NCI-H187 (cell line): ENCODE measurements at places on chromosomes 2 and 18.

GRCh38 chr2:50749216-50749615 is 282.7 kb downstream of the NRXN1 start:
- DNase-seq, result no peak

DNA sequence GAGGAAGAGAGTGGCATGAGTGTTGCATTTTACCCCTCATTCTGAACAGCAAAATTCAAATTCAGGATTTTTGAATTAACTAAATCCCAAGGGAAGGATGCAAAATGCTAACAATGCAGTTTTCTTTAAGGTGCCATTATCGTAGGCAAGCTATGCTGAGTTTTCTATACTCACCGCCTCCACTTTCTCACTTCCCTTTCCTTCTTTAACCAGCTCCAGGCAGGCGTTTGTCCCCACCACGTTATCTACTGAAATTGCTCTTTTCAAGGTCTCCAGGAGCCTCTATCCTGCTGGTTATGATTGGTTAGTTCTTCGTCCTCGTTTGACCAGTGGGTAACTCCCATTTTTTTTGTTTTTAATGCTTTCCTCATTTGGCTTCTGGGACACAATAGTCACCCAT is 1.8 kb upstream of the CPO start:
- DNase-seq, result no peak

DNA sequence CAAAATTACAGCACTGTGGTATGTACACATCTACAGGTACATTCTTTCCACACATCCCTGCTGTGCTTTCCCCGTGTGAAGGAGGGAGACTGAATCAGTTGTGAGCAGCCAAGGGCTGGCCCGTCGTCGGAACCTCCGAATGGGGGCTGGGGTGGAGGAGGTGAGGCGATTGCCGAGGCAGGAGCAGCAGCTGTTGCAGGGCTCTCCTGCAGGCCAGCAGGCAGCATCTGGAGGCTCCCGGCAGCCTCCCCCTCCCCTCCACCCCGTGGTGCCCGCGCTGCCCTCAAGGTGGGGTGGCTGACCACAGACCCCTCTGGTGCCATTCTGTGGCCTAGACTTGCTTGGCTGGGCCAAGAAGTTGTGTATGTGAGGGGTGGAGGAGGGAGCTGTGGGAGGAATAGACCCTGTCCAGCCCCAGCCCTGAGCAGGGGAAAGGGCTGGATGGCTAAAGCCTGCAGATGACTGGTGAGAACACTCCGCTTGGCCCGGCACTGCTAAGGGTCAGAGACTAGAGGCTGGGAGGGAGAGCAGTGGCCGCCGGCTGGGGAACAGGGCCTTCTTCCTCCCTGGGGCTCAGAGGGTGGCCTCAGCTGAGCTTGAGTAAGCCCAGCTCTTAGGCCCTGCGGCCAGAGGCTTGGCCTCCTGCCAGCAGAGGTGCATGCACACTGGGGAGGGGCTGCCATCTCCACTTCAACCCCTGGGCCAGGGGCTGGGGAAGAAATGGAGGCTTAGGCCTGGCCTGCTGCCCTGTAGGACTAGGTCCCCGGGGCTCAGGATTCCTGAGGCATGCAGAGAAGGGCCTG is 7.6 kb downstream of the STAMBP start:
- no peak for DNase-seq

DNA sequence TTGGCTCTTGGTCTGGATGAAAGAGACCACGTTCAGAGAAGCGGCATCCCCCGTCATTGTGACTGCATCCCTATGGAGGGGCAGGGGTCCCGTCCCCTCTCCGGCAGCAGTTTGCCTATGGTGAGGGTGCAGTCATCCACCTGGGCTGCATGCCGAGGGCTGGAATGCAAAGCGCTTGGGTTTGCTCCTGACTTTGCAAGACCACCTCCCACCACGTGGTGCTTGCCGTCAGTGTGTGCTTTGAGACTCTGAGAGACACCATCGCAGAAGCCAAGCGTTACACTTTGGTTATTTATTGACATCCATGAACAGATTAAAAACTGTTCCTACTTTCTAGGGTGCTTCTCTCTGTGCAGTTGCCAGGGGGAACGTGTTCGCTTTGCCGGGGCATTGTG is 59.5 kb downstream of the SH3RF3 start:
- no peak for DNase-seq

DNA sequence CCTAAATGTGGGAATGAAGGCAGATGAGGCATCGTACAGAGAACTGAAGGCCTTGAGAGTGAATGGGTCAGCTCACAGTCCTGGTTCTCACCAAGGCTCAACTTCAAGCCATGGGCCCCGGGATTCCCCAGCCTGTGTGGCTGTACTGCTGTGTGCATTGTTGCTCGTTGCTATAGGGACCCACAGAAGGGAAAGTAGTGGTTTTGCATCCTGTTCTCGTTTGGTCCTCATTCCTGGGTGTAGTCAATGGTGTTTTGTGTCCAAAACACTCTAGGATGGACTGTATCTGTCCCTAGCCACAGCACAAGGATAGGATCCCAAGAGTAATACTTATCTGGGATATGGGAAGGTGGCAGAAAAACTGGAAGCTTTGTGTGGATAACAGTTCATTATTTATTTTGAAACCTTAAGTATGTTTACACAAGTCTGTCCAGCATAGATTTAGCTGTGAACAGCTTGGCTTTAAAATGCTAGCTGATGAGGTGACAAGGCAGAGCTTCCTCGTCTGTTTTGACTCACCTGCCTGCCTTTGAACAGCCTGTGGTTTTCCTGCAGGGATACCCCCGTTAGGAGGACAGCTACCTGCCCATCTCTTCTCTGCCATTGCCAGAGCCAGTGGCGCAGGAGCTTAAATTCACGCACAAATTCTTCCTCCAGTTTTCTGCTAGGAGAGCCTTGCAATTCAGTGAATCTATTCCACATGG is 85.0 kb downstream of the WDSUB1 start:
- no peak for DNase-seq

- DNase-seq, result no peak
Measured at GRCh38 chr2:121489911-121490583, 40.6 kb upstream of the RNU4ATAC start.

DNA sequence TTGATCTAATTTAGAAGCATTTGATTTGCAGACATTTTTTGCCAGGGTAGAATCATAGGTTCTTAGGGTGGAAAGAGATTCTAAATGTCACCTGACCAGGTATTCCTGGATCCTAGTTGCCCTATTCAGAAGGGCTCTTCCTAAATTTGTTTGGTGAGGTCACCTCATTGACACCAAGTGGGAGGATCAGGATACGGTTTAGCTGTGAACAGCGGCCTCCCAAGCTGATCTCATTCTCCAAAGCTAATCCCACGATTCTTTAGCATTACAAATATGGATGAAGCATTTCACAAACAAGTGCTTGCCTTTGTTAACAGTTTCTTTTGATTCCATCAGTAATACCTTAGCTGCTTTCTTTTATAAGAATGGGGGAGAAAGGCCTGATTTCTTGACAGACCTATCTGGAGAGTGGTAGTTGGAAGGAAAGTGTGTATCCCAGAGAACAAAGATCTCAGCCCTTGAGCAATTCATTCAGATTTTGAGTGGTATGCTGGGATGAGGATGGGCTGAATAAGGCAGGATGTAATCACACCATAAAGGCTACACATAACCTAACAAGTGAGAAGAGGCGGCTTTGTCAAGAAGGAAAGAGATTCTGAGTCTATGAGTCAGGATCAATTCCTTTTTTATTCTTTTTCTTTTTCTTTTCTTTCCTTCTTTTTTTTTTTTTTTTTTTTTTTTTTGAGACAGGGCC is 16.6 kb downstream of the KCTD1 start:
- DNase-seq, result no peak

DNA sequence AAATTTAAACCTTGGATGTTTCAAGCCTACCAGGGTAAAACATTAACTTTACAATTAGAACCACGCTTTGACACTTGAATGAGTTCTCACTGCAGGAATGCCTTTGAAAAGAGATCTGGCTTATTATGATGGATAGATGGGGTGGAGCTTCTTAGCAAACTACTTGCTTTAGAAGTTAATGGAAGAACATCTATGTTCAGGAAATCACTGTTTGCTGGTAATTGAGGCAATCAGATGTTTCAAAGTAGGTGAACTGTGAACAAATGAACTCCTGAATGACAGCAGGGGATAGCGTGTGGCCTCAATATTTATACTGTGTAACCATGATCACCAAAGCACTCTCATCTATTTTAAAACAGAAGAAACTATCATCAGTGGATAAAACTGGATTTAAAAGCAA is 383.6 kb downstream of the PIK3C3 start:
- DNase-seq, result no peak

- DNase-seq, result peak; percentile 17
Measured at GRCh38 chr18:24616653-24617052, 156.2 kb downstream of the HRH4 start.

DNA sequence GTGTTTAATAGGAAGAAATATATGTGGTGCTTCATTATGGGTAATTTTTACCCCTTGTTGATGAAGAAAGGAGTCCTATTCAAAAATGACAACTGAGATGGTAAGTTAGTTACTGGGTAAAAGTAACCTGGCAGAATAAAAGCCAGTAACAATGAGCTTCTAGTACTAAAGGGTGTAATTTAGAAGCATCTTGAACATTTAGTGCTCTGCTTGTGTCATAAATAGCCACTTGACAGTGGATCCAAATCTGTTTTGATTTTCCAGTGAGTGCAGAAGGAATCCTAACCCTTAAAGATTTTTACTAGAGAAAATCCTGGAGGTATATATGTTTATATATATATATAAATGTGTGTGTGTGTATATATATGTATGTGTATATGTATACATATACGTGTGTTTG is 15.1 kb downstream of the COMMD1 start:
- DNase-seq, result no peak

DNA sequence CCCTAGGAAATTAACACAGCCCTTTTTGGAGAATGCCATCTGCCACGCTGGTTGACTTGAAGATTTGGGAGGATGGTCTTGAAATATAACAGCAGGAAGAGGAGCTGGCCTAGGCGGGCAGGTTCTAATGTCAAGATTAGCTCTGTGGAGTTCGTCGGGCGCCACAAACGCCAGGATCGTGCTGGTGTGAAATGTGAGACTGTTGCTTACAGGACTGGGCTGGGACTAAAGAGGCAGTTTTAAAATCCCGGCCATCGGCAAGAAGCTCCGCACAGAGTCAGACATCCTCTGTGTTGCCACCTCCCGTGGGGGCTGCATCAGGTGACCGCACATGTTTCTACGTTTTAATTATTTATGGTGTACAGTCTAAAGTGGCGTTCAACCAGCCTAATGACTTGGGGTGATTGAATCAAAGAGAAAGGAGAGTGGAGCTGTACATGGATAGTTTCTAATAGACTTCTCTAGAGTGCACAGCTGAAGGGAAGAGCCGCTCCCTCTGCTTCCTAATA is 99.4 kb upstream of the BCL11A start:
- no peak for DNase-seq

DNA sequence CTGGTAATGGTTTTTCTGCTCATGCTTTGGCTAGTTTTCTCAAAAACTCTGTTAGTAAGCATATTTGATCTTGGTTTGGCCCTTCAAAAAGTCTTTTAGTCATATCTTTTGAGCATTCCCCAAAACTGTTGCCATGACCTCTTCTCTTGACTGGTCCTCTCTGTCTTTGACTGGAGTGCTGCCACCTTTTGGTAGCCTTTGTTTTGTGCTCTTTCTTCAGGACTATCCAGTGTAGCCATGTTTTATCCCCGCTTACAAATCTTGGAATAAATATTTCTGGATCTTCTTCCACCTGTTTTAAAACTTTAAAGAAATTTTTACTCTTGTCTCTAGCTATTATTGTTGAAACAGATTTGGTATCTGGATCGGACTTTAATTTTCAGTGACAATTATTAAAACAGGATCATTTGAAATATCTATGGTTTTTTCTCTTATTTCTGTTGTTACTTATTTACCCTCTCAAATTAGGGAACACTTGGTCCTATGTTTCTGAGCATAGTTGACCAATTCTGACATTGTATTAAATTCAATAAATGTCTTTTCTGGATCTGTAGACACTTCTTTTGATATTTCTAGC is 965 bp upstream of the ELOA2 start:
- DNase-seq, result no peak

DNA sequence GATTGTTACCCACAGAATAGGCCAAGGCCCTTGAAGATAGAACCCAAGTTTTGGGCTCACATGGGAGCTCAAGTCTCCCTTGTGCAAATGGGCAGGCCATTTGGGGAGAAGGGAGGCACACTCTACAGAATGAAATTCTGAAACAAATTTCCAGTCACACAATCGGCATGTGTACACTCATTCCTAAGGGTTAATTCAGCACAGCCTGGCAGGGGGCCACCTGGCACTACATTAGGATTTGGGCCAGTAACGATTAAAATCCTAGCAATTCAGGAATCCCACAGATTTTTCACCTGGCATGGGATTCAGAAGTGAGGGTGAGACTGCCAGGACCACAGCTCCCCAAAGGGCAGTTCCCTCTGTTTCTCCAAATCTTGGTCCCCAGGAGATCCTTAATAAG is 46.4 kb downstream of the BMP10 start:
- DNase-seq, result no peak

DNA sequence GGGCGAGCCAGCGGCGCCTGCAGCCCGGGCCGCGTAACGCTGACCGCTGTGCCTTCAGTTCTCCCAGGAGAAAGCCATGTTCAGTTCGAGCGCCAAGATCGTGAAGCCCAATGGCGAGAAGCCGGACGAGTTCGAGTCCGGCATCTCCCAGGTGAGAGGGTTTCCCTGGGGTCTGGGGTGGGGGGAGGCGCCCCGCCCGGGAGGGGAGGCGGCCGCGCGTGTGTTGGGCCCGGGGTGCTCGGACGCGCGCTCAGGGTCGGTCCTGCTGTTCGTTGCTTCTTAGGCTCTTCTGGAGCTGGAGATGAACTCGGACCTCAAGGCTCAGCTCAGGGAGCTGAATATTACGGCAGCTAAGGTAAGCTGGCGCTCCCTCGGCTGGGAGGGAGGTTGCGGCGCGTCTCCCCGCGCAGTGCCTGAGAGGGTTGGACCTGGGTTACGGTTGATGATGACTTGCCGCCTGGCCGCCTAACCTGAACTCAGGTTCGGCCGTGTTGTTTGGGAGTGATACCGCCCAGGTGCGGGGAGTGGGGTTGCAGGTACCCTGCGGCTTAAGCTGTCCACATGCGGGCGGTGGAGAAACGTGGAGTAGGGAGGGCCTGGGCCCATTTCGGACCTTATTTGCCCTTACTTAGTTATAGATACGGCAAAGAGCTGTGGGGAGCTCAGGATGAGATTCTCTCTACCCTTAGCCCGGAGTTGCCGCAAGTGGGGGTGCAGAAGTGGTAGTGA is 638 bp downstream of the RPS7 start:
- DNase-seq, result no peak

GRCh38 chr2:191253476-191253875 is 8.3 kb downstream of the MYO1B start:
- no peak for DNase-seq

DNA sequence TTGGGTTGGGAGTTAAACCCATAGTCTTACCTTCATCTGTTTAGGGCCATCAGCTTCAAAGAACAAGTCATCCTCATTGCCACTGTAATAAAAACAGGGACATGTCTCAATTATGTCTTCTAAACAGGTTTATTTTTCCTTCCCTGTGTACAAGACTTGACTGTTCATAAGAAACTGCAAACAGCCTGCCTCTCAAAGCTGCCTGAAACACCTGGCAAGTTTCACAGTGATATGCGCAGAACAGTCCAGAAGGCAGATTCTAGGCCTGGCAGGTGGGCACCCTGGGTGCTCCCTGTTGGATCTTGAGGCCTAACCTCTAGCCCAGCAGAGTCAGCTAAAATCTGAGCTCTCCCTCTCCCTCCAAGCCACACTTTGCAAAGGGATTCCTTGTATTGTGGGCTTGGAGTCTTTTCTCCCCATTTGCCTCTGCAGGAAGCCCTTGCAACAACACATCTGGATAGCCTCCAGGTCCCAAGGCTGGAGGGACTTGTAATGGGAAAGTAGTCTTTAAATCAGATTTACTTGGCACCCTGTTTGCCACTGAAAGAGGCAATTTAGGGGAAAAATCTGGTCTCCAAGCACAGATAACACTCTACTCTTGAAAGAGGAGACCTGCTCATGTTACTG is 930 bp downstream of the IL1B start:
- no peak for DNase-seq
